ENCODE measurements at places on chromosomes 5 and 9.
A peak's percentile ranks its signal among the peaks of the same experiment; 100 is the strongest.

GRCh38 chr9:115306865-115307264, 188.9 kb upstream of the TNC start:
- DNase-seq, result no peak

- DNase-seq, result no peak
Measured at GRCh38 chr9:136625101-136626065, 37.3 kb upstream of the EGFL7 start.

DNA sequence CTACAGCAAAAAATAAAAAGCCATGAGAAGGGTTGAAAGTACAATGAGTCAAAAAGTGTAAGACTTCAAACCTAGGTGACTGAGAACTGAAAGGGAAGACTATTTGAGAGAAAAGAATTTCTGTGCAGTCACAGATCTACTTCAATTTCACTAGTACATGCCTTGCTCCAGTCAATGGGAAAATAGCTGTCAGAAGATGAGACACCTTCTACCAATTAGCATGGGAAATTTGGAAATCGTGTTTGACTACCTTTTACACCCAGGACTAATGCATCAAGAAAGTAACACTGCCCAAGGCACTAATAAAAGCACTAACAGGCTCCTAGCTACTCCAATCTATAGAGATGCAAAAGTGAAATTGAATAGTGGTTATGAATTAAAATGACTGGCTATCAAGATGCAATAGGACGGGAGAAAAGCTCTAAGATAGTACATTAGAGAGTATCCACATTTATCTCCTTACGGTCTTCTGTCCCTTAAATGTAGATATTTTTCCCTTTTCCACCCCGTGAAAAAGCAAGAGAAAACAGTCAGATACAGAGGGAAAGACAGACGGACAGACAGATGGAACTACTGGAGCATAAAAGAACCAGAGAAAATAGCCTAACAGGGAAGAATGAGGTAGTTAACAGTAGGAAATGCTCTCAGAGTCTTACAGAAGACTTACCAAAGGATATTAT, 15.2 kb downstream of the ERP44 start:
- DNase-seq, result no peak

- no peak for DNase-seq
Measured at GRCh38 chr5:1488882-1489680, 34.7 kb downstream of the LPCAT1 start.

DNA sequence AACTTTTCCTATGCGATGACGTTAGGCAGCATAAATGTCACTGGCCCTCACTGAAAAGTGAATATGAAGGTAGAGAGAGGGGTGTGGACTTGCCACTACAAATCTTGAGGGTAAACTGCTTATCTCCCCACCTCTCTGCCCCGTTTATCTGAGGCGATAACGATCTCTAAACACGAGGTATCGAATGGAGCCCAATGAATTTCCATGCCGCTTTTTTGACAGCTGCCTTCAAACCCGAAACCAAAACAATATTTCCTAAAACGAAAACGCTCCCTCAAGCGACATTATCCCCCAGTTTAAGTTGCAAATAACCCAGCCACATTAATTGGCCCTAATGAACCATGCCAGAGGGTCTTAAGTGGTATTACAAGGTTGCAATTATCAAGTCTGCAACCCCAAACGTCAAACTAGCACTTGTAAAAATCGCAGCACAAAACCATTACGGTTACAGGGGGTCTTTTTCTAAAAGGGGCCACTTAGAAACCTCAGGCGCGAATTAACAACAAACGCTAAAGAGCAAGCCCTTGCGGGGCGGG, 1.4 kb downstream of the NR3C1 start:
- DNase-seq, result peak; percentile 56

- no peak for DNase-seq
Measured at GRCh38 chr9:77544546-77544945, 103.6 kb downstream of the GNA14 start.

- DNase-seq, result no peak
Measured at GRCh38 chr9:126413391-126414068, 86.9 kb downstream of the MVB12B start.

DNA sequence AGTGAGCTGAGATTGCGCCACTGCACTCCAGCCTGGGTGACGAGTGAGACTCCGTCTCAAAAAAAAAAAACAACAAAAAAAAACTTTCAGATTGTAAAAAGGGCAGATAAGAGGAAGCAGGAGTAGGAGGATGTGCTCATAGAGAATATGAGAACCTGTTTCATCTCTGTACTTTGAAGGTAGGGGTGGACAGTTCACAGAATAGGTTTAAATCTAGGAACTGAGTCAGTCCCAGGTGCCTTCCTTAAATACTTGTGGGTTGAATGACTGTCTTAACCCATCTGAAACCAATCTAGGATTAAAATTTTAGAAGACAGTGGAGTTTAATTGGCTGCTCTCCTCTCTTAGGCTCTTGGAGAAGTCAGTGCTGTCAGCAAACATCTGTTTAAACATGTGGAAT, 12.4 kb downstream of the POLK start:
- DNase-seq, result no peak

- no peak for DNase-seq
Measured at GRCh38 chr9:136725612-136726011, 13.2 kb downstream of the DIPK1B start.

GRCh38 chr9:131675437-131676022, 64.3 kb downstream of the RAPGEF1 start:
- DNase-seq, result no peak

- no peak for DNase-seq
Measured at GRCh38 chr9:31393240-31393639, 991.2 kb upstream of the ACO1 start.

- no peak for DNase-seq
Measured at GRCh38 chr5:122150215-122150614, 20.9 kb downstream of the ZNF474 start.

GRCh38 chr9:113446323-113446740, 17.2 kb upstream of the RGS3 start:
- no peak for DNase-seq

GRCh38 chr9:74322661-74323314, 174.3 kb upstream of the RORB start:
- peak; percentile 17 for DNase-seq

- DNase-seq, result no peak
Measured at GRCh38 chr9:36036253-36036779, 397 bp upstream of the RECK start.

GRCh38 chr9:11374926-11375325, 762.1 kb upstream of the PTPRD start:
- no peak for DNase-seq
